Sigmoid colon (tissue), 7 donors: ENCODE measurements at places on chromosomes 1 and 21. TPM values are rescaled to one million over a fixed set of nuclear protein-coding genes. Genes with fewer than 3 reads are reported as not detected.

GRCh38 chr21:27805696-27806095 lies 838.8 kb upstream of the ADAMTS5 start:
- H3K36me3 ChIP-seq = no peaks in the 10 kb centered on the region
- H3K27ac ChIP-seq = peak overlapping the region; percentile 39
- H3K4me3 ChIP-seq = no peak overlapping the region

GRCh38 chr1:51636191-51636590 lies 19.3 kb downstream of the OSBPL9 start:
- H3K27me3 ChIP-seq = no peaks in the 10 kb centered on the region
- DNase-seq = no peak
- H3K4me1 ChIP-seq = peaks cover 30% of the 10 kb centered on the region
- H3K36me3 ChIP-seq = no peaks in the 10 kb centered on the region
- H3K4me3 ChIP-seq = no peak overlapping the region
- H3K27ac ChIP-seq = peak overlapping the region; percentile 73

GRCh38 chr1:110728388-110729001 lies 53.8 kb upstream of the KCNA3 start:
- H3K27ac ChIP-seq = no peak overlapping the region
- no peak overlapping the region for H3K4me3 ChIP-seq
- no peak for DNase-seq

CAPN8 gene
- not detected for total RNA-seq

DNA sequence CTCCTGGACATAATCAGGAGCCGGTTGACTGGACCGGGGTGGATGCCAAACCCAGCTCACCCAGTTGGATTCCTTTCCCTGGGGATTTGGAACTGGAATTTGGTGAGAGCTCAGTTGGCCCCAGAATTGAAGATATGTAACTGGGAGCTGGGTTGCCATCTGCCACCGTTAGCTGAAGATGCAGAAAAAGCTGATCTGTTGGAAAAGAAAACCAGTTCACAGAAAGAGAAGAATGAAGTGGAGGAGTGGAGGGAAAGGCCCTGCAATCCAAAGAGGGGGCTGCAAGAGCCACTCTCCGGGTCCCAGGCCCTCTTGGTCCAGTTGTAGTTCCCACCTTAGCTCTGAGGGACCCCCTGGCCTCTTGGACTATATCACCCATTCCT lies 16.0 kb downstream of the TEX35 start:
- H3K4me1 ChIP-seq = no peaks in the 10 kb centered on the region
- no peaks in the 10 kb centered on the region for H3K36me3 ChIP-seq
- no peak overlapping the region for H3K4me3 ChIP-seq
- no peaks in the 10 kb centered on the region for H3K27me3 ChIP-seq

SLC2A5 gene
- 5.0 TPM for total RNA-seq

DNA sequence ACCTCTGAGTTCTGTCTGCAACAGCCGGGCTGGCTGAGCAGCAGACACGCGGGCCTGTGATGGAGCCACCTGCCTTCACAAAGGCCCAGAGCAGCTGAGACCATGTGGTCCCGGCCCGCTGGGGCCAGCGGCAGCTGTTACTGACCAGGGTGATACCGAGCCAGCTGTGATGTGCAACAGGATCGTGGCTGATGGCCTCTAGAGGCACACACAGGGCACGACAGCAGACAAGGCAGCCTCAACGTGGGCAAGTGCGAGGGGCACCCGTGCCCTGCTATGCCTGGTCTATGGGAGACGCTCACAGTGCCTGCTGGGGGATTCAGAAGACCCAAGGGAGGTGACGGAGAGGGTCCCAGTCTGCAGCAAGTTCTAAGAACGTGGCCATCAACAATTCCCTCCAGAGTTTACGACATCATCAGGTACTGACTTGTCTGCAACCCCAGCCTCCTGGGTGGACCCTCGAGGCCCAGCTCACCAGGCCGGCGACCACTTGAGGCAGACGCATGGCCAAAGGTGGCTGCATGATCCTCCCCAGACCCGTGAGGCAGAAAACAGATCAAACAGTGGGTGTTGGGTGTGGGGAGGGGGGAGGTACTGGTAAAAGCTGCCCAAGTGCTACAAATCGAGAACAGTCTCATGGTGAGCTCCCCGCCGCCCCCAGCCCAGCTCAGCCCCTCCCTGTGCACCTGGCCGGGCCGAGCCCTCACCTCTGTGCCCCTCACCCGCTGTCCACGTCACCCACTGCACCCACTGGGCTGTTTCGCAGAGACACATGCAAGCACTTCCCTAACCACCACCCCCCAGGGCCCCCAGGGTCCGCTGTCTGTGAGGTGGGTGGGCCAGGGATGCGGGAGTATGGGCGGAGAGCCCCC lies 6.0 kb downstream of the POFUT2 start:
- H3K27me3 ChIP-seq = no peaks in the 10 kb centered on the region
- H3K4me1 ChIP-seq = peaks cover 9% of the 10 kb centered on the region
- H3K27ac ChIP-seq = no peak overlapping the region
- H3K36me3 ChIP-seq = peaks cover 41% of the 10 kb centered on the region
- H3K4me3 ChIP-seq = no peak overlapping the region
- DNase-seq = peak; percentile 66

DNA sequence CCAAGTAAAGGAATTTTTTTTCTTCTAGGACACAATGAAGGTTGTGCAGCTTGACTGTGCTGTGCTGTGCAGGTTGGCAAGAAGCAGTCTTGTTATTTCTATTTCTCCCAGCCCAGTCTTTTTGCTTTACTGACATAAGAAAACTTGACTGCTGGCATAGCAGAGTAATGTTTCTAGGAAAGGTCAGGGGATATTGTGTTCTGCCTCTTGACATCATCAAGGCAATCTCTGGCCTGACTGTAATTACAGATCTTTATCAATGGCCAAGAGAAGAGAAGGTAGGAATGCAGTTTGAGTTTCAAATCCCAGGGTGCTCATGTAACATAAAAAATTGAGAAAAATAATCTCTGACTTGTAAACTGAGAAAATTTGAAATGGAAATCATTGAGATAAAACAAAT lies 226.3 kb upstream of the ADGRL4 start:
- H3K27ac ChIP-seq = no peak overlapping the region
- no peaks in the 10 kb centered on the region for H3K27me3 ChIP-seq
- DNase-seq = no peak
- no peak overlapping the region for H3K4me3 ChIP-seq

- no peak overlapping the region for H3K27ac ChIP-seq
- no peaks in the 10 kb centered on the region for H3K36me3 ChIP-seq
- no peak overlapping the region for H3K4me3 ChIP-seq
- no peaks in the 10 kb centered on the region for H3K27me3 ChIP-seq
Measured at GRCh38 chr1:206969090-206969489, 1.2 kb downstream of the FCAMR start.

DNA sequence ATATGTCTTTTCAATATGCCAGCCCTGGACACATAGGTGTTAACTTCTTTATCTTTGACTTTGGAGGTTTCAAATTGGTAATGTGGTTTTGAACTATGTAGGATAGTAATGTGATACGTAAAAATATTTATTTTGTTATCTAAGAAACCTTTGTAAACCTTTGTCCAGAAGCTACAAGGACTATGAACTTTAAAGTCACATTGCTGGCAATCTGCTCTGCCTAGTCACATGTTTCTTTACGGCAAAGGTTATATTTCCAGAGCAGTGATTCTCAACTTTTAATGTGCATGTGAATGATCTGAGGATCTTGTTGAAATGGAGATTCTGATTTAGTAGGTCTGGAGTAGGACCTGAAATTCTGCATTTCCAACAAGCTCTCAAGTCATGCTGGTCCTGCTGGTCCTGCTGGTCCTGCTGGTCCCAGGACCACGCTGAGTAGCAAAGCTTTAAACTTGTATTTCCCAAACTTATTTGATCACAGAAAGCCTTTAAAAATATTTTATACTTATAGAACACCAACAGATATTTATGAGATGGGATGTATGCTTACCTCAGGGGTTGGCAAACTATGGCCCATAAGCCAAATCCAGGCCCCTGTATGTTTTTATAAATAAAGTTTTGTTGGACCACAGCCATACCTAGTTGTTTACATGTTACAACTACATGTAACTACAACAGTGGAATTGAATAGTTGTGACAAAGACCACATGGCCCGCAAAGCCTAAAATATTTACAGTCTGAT lies 57.9 kb upstream of the QSOX1 start:
- no peaks in the 10 kb centered on the region for H3K27me3 ChIP-seq
- H3K36me3 ChIP-seq = peaks cover 98% of the 10 kb centered on the region
- no peak for DNase-seq
- peak overlapping the region; percentile 60 for H3K27ac ChIP-seq

GRCh38 chr1:240000634-240001033 lies 91.0 kb upstream of the FMN2 start:
- H3K36me3 ChIP-seq = no peaks in the 10 kb centered on the region
- no peak overlapping the region for H3K4me3 ChIP-seq
- peaks cover 17% of the 10 kb centered on the region for H3K27me3 ChIP-seq
- peaks cover 9% of the 10 kb centered on the region for H3K4me1 ChIP-seq
- H3K27ac ChIP-seq = no peak overlapping the region

PTGFR gene
- total RNA-seq = 3.0 TPM

HSD3B1 gene
- not detected for total RNA-seq

DNA sequence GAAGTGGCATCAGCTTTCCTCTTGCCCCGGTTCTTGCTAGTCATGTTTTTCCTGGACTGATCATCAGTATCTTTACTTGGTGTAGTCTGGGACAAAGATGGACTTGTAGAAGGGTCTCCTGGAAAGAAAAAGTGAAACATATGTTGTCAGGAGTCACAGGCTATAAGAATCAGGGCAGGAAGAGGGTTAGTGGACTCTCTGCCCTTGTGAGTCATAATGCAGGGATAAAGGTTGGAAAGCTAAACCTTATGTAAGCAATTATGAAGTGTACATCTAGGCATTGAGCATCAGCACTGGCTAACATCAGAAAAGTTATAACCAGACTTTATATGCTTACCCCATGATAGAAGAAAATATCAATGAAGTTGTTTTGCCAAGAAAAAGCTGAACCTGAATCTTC lies 51.2 kb downstream of the XKR8 start:
- DNase-seq = no peak
- H3K27me3 ChIP-seq = no peaks in the 10 kb centered on the region
- no peaks in the 10 kb centered on the region for H3K4me1 ChIP-seq
- no peak overlapping the region for H3K27ac ChIP-seq
- H3K4me3 ChIP-seq = no peak overlapping the region

GRCh38 chr1:201348211-201348566 lies 29.3 kb downstream of the TNNT2 start:
- H3K27ac ChIP-seq = no peak overlapping the region
- H3K27me3 ChIP-seq = peaks cover 10% of the 10 kb centered on the region
- H3K4me3 ChIP-seq = no peak overlapping the region
- H3K36me3 ChIP-seq = no peaks in the 10 kb centered on the region
- DNase-seq = no peak

GRCh38 chr1:37890378-37891014 lies 31.1 kb upstream of the MTF1 start:
- DNase-seq = no peak
- H3K4me3 ChIP-seq = no peak overlapping the region
- H3K36me3 ChIP-seq = peaks cover 58% of the 10 kb centered on the region
- no peaks in the 10 kb centered on the region for H3K4me1 ChIP-seq

UQCRHL gene
- total RNA-seq = 1.8 TPM

GRCh38 chr21:41387042-41387819 lies 25.4 kb downstream of the MX2 start:
- H3K27ac ChIP-seq = peak overlapping the region; percentile 36
- no peaks in the 10 kb centered on the region for H3K4me1 ChIP-seq
- H3K36me3 ChIP-seq = no peaks in the 10 kb centered on the region
- H3K27me3 ChIP-seq = no peaks in the 10 kb centered on the region
- H3K4me3 ChIP-seq = no peak overlapping the region

GRCh38 chr1:183654706-183655105 lies 1.6 kb upstream of the APOBEC4 start:
- H3K27ac ChIP-seq = no peak overlapping the region
- H3K27me3 ChIP-seq = no peaks in the 10 kb centered on the region
- H3K4me1 ChIP-seq = peaks cover 21% of the 10 kb centered on the region
- H3K4me3 ChIP-seq = no peak overlapping the region
- no peaks in the 10 kb centered on the region for H3K36me3 ChIP-seq
- DNase-seq = no peak

DNA sequence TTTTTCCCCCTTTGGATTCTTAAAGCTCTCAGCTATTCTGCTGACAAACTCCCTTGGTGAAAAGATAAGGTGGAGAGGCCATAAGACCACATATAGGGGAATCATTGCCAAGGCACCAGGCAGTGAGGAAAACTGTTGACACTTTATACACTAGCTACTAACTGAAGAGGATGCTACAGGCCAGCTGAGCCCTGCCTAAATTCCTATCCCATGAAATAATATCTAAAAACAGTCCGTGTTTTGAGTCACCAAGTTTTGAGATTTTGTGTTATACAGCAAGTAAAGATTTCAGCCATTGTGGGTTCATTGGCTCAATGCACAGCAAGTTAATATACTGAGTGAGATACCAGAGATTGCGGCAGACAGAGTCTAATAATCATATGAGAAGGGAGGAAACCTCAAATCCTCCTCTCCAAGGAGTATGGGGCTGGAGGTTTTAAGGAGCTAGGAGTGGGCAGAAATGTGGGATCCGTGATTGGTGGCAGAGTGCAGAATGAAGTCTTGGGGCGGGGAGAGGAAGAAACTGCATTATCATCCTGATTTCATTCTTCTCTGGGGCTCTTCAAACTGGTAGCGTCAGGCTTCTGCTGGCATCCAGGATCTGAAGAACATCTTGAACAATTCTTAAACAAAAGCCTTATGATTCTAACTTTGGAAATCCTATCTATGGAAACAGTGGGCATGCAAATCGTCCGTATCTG lies 9.2 kb downstream of the CLDN8 start:
- DNase-seq = no peak
- no peak overlapping the region for H3K27ac ChIP-seq
- H3K27me3 ChIP-seq = no peaks in the 10 kb centered on the region
- H3K4me3 ChIP-seq = no peak overlapping the region
- no peaks in the 10 kb centered on the region for H3K4me1 ChIP-seq

- H3K4me3 ChIP-seq = no peak overlapping the region
- H3K36me3 ChIP-seq = no peaks in the 10 kb centered on the region
- peaks cover 14% of the 10 kb centered on the region for H3K4me1 ChIP-seq
Measured at GRCh38 chr21:17195976-17196375, 316.9 kb upstream of the CXADR start.

NBPF4 gene
- not detected for total RNA-seq

DNA sequence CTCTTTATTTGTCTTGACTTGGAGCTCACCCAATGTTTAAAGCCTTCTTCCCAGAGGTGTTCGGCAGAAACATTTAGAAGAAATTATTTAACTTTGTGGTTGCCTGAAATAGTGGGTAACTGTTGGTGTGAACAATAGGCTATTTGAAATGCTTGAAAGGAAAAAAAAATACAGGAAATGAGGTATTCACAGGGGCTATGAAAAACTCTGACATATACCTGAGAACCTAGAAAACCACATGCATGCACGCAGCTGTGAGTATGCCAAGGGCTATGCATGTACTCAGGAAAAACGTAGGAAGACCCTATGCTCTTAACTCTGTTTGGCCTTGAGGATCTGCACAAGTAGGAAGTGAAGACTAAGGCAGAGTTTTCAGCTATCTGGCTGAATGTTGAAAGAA lies 16.4 kb upstream of the RNF186 start:
- peaks cover 4% of the 10 kb centered on the region for H3K27me3 ChIP-seq
- H3K4me1 ChIP-seq = no peaks in the 10 kb centered on the region
- H3K4me3 ChIP-seq = no peak overlapping the region
- no peak overlapping the region for H3K27ac ChIP-seq
- H3K36me3 ChIP-seq = no peaks in the 10 kb centered on the region
- DNase-seq = no peak

- H3K36me3 ChIP-seq = no peaks in the 10 kb centered on the region
- H3K27me3 ChIP-seq = no peaks in the 10 kb centered on the region
- H3K4me1 ChIP-seq = no peaks in the 10 kb centered on the region
- DNase-seq = no peak
- no peak overlapping the region for H3K4me3 ChIP-seq
Measured at GRCh38 chr1:177065430-177065829, 99.1 kb downstream of the ASTN1 start.
